MV-4-11 (cell line): ENCODE measurements at places on chromosomes 4 and X.
A peak's percentile ranks its signal among the peaks of the same experiment; 100 is the strongest.

GRCh38 chr4:87243426-87244053 is 23.1 kb upstream of the KLHL8 start:
- no peak for DNase-seq

DNA sequence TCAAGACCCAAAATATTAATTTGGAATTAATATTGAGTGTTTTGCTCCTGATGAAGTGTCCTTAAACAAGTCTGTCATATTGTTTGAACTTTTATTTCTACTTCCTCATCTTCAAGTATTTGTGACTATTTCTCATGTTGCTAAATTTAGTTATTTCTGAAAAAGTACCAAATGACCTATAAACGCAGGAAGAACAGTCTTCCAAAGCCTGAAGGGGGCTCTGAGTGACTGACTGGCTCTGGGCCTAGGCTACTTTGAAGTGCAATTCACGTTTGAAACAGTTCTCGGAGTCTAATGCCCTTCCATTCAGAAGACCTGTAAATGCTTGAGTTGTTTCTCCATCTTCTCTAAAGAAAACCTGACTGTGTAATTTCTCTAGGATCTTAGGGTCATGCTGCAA is 26.5 kb downstream of the GALNT7 start:
- DNase-seq: peak; percentile 33

DNA sequence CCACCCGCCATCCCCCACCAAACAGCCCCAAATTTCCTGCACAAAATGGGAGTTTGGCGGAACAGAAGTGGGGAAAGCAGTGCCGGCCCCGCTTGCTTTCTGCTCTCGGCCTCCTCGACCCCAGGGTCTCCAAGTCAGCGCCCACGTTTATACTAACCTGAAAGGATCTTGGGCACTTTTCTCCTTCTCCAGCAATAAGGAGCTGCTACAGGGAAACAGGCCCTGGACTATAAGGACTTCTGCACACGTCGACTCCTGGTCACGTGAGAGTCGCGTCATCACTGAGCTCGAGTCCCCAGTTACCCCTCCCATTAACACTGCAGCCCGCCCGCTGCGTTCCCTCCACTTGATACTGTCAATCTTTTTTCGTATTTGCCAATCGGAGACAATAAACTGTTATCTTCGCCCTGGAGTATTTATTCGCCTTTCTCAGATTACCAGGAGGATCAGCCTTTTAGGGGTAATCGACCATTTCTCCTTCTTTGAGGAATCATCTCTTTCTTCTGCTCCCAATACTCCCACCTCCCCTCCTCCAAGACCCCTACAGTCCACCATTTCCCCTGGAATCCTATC is at the start of gene TCEAL8:
Gene TCEAL8, minus strand, starts transcription at position 235 of the 573 bp plus-strand sequence. CDS start 1,176 bp downstream, outside the sequence.
- DNase-seq: peak; percentile 51

- no peak for DNase-seq
Measured at GRCh38 chrX:11664211-11665167, 1.2 kb downstream of the ARHGAP6 start.

DNA sequence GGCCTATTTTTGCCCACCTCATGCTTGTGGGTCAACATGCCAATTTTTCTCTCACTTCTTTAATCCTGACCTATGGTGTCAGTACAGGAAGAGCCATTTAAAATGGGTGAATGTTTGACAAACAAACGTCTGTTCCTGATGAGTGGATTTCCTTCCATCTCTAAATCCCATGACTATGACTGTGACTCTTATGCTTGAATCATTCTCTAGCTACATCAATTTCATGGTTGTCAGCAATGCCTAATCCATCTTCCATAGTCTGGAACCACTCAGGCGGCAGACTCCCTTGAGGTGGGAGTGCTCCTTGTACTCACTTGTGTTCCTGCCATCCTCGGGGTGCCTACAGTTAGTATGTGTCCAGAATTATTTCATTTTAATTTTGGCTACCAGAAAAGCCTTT is 194.9 kb upstream of the RPS6KA3 start:
- no peak for DNase-seq

GRCh38 chrX:138946926-138947325 is 235.4 kb upstream of the FGF13 start:
- DNase-seq: no peak

DNA sequence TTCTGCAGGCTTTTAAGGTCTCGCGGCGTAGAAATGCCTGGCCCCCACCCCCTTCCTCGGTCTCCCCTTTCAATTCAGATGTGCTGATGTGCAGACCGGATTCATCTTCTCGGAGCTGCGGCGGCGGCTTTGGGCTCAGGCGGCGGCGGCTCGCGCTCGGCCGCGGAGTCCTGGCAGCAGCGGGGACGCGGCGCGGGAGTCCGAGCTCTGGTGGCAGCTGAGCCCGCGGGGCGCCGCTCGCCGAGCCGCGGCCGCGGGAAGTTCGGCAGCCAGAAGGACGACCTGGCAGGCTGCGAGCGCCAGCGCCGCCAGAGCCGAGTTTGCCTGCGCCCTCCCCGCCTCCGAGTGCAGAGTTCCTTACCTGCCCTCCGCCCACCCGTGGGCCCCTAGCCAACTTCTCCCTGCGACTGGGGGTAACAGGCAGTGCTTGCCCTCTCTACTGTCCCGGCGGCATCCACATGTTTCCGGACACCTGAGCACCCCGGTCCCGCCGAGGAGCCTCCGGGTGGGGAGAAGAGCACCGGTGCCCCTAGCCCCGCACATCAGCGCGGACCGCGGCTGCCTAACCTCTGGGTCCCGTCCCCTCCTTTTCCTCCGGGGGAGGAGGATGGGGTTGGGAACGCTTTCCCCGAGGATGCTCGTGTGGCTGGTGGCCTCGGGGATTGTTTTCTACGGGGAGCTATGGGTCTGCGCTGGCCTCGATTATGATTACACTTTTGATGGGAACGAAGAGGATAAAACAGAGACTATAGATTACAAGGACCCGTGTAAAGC is 448 bp downstream of the TLL1 start:
- DNase-seq: no peak
